Stimulated activated memory B cell treated with anti-CD40 and anti-IgM and Interleukin-4, amounts not matched to agents 10 μg/mL and 1 μg/mL and 100 μg/mL, for 72 hours (primary cell): ENCODE measurements at places on chromosomes 5 and 9.

DNA sequence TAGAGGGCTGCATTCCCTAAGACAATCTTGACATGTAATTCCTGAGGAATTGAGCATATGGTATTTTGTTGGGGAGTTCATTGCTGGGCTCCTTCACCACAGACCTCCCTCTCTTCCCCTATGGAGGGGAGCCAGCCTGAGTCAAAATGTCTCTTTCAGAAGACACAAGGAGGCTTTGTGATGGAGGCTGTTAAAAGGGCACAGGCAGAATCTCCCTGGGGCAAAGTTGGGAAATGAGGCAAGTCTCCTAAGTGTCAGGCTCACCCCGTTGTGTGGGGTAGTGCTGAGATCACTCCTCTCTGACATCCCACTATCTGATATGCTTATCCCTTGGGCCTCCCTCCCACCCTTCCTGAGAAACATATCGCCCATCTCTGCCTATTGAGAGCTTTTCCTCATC, 30.6 kb downstream of the GFRA3 start:
- ATAC-seq: no peak

DNA sequence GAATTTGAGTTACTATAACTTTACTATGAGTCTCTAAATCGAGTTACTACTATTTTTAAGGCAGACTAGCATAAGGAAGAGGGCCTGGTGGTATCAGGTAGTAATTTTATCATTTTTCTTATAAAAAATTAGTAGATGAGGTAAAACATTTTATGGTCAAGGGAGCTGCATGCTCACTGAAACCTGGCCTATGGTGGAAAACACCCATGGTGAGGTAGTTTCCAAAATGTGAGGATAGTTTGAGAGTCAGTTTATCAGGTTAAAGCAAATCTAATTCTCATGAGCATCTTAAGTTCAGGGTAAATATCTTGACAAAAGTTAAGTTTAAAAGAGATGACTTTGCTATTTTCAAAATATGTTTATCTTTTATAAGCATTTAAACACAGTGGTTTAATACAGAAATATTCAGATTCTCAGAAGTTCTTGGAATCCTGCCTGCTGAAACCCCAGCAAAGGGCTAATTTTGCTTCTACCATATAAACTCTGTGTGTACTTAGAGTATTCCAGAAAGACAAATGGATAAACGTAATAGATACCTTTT, 10.0 kb downstream of the DDX4 start:
- ATAC-seq: no peak

GRCh38 chr9:81565609-81566008, 123.7 kb downstream of the TLE1 start:
- ATAC-seq: no peak

GRCh38 chr5:956941-957747, 51.5 kb upstream of the NKD2 start:
- peak; percentile 81 for ATAC-seq

- ATAC-seq: peak; percentile 70
Observed at GRCh38 chr9:130940693-130941576, 1.9 kb upstream of the FIBCD1 start.
